Activated CD4-positive, CD25-positive, alpha-beta regulatory T cell treated with anti-CD3 and anti-CD28 coated beads, Interleukin-2, amount 50 U/mL, for 72 hours (primary cell): ENCODE measurements at places on chromosomes 1 and 21.

DNA sequence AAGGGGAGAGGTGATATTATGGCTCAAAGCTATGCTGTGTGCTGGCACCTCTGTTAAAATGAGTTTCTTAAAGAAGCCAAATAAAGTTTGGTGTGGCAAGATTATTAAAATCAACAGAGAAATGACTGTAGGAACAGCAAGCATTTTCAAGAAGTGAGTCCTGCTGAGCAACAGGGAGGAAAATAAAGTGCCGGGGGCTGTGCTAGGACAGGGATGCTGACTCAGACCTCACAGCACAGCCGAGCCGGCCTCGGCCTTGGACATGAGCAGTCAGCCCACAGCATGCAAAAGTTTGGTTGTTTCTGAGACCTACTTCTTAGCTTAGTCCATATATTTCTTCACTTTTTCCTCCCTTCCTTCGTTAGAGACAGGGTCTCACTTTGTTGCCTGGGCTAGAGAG, 19.2 kb downstream of the CNIH3 start:
- DNase-seq, result no peak

- no peak for DNase-seq
These were observed 75.4 kb downstream of the CACHD1 start for GRCh38 chr1:64545118-64545843.

- no peak for DNase-seq
These were observed 561.0 kb downstream of the LTN1 start for GRCh38 chr21:28431527-28432200.

GRCh38 chr21:35953597-35953996, 106.7 kb downstream of the SETD4 start:
- no peak for DNase-seq

- DNase-seq, result no peak
These were observed 37.6 kb upstream of the CLIC4 start for GRCh38 chr1:24707687-24708086.

GRCh38 chr21:35017256-35017655, 31.8 kb downstream of the RUNX1 start:
- no peak for DNase-seq

GRCh38 chr1:221458447-221459156, 283.3 kb downstream of the DUSP10 start:
- no peak for DNase-seq

- no peak for DNase-seq
These were observed 60.1 kb upstream of the PTGS2 start for GRCh38 chr1:186740324-186740723.

GRCh38 chr21:39153373-39153772, 29.9 kb downstream of the PSMG1 start:
- DNase-seq, result no peak

GRCh38 chr1:27872802-27873551, 633 bp downstream of the THEMIS2 start:
- DNase-seq, result peak; percentile 55

- DNase-seq, result no peak
These were observed 177.5 kb downstream of the SETD4 start for GRCh38 chr21:35882791-35883240.

DNA sequence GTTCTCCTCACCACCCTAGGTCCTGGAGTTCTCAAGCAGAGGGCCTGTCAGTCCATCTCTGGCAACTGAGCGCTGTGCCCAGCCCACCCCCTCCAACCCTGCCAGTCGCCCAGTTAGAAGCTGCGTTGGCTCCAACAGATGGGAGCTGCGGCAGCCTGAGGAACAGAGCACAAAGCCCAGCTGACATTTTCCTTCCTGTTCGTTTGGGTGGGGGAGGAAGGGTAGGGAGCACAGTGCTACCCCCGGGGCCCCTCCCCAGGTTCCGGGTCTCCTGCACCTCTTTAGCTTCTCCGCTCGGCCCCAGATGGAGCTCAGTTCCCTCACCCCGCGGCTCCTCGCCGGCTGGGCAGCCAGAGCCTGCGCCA, 1.4 kb downstream of the LRRN2 start:
- DNase-seq, result no peak

GRCh38 chr1:223752721-223753515, 40.6 kb downstream of the CAPN2 start:
- DNase-seq, result no peak

DNA sequence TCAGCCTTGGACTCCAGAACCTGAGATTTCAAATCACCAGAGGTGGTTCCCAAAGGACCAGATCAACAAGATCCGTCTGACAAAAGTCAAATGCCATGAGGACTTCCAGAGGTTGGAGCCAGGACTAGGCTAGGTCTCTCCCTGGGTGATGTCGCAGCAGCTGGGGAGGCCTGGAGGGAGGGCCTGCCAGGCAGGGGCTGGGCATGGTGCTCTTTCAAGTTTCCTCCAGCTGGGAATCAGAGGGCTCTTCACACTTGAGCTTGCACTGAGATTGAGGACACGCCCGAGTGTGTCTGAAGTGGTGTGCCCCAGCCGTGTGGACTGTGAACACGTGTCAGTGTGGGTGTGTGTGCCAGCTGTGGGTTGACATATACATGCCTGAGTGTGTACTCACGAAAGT, 21.3 kb upstream of the RSPO1 start:
- no peak for DNase-seq

GRCh38 chr1:182662121-182662890, 22.1 kb downstream of the RGS8 start:
- no peak for DNase-seq

DNA sequence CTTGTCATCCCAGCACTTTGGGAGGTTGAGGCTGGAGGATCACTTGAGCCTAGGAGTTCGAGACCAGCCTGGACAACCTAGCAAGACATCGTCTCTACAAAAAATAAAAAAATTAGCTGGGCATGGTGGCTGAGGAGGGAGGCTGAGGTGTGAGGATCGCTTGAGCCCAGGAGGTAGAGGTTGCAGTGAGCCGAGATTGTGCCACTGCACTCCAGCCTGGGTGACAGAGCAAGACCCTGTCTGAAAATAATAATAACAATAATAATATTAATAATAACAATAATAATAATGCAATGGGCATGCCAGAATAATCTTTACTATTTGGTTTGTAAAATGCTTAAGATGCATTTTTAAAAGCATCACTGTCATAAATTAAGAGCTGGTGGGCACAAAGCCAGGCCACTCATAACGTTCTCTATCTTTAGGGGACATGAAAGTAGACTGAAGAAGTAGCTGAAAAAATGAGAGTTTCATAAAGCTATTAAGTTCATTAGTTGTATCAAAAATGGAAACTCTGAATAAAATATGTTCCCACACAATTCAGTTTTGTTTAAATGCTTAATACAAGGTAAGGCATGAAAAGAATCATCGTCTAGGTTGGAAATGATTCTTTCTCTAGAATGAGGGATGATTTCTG, 51.6 kb upstream of the ITPKB start:
- DNase-seq, result no peak

DNA sequence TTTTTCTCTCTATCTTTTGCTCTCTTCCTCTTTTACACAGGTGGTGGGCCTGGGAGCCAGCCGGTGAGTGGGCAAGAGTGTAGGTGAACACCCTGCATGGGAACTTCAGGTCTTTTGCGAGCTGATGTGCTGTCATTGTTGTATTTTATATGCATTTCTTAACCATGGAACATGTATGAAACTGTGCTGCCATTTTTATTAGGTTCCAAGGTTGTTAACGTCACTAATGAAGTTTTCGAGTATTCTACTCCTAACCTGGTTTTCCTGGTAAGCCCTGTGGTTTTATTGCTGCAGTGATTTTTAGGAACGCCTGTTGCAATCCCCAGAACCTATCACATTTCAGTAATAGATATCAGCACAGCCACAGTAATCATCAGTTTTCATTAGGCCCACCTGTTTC, 14.8 kb upstream of the NID1 start:
- no peak for DNase-seq

- no peak for DNase-seq
These were observed 75.6 kb upstream of the SLC2A1 start for GRCh38 chr1:43034195-43034658.

GRCh38 chr1:114154146-114154962, 685 bp upstream of the SYT6 start:
- no peak for DNase-seq

DNA sequence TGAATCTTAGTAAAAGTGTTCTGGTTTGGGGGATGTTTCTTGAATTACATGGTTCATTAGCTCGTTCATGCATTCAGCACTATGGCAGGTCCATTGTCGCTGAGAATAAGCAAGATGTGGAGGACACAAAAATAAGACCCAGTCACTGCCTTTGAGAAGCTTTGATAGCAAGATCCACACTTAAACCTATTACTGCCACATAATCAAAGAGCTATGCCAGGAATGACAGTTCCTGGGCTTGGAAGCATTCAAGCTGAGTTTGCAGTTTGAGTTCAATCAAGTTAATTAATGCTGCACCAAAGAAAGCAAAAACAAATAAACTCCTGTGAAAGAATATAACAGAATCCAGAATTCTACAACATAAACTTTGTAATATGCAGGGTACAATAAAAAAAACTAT, 131.8 kb downstream of the MIS18A start:
- no peak for DNase-seq

- DNase-seq, result no peak
These were observed 126.5 kb upstream of the TNFSF4 start for GRCh38 chr1:173333581-173333980.

DNA sequence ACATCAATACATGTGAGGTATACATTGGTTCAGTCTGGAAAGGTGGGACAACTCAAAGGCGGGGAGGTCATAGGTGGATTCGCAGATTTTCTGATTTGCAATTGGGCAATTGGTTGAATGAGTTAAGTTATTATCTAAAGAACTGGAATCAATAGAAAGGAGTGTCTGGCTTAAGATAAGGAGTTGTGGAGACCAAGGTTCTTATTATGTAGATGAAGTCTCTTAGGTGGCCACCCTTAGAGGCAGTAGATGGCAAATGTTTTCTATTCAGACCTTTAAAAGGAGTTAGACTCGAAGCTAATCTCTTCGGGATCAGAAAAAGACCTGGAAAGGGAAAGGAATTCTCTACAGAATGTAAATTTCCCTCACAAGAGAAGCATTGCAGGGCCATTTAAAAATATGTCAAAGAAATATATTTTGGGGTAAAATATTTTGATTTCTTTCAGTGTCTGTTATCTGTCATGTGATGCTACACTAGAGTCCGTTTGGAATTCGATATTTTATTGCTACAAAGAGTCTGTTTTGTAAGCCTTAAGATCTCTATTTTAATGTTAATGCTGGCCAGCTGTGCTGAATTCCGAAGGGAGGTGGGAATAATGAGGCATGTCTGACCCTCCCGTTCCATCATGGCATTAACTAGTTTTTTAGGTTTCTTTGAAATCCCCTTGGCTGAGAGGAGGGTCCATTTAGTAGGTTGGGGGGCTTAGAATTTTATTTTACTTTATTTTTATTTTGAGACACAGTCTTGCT, 265.1 kb downstream of the PTPRU start:
- no peak for DNase-seq

- DNase-seq, result no peak
These were observed 372.5 kb upstream of the ST6GALNAC5 start for GRCh38 chr1:76494807-76495206.

- peak; percentile 33 for DNase-seq
These were observed 12.8 kb downstream of the DYNLT5 start for GRCh38 chr1:66764994-66765578.

DNA sequence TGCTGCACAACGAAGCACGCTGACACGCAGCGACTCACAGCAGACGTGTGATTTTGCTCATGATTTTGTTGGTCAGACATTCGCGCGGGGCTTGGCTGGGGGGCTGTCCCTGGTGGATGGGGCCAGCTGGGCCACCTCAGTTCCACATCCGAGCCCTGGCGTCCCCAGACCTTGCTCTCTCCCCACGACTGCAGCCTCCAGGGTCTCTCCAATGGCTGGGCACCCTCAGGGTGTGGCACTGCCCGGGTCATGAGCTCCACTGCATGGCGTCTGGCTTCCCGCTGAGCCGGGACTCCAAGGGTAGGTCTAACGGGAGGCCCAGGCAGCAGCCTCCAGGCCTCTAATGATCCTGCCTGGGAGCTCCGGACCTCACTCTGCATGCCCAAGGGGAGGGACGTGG, 173.0 kb upstream of the AJAP1 start:
- no peak for DNase-seq

GRCh38 chr21:45326891-45327440, 39.3 kb upstream of the POFUT2 start:
- DNase-seq, result no peak

- no peak for DNase-seq
These were observed 19.0 kb upstream of the PRELP start for GRCh38 chr1:203456577-203456976.

DNA sequence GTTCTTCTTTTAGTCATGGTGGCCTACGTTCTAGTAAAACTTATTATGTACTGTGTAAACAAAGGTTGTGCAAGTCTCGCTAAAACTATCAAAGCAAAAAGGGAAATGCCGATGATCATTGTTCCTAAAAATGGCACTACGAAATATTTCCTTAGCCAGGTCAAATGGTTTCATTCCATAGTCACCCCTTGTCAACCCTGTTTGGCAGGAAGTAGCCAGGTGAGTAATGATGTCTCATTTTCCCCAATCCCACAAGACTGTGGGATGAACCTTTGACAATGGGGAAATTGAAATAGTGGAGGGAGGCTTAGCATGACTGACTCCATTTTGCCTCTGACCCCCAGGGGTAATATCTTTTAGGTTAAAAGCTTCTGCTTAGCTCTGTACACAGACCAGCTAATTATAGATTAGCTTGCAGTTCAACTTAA, 5.6 kb upstream of the REN start:
- DNase-seq, result no peak

- peak; percentile 64 for DNase-seq
These were observed 23.1 kb upstream of the PTAFR start for GRCh38 chr1:28199328-28200233.

- no peak for DNase-seq
These were observed 9.1 kb downstream of the MRAP start for GRCh38 chr21:32307706-32308105.

- no peak for DNase-seq
These were observed 27.7 kb downstream of the RRAGC start for GRCh38 chr1:38831731-38832369.

DNA sequence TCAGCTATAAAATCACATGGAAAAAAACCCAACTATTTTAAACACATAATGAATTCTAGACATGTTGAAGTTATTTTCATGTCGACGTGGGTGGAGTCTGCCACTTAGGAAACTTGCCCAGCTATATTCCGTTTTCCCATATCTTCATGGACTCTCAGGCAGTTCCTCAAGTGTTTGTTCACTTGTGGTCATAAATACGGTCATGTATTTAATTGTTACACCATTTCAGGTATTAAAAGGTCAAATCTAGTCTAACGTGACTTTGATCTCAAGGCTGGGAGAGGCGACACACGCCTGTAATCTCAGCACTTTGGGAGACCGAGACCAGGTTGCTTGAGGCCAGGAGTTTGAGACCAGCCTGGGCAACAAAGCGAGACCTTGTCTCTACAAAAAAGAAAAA, 346.9 kb downstream of the PBX1 start:
- no peak for DNase-seq

GRCh38 chr21:44421901-44422840, 33.1 kb upstream of the LRRC3 start:
- peak; percentile 23 for DNase-seq

DNA sequence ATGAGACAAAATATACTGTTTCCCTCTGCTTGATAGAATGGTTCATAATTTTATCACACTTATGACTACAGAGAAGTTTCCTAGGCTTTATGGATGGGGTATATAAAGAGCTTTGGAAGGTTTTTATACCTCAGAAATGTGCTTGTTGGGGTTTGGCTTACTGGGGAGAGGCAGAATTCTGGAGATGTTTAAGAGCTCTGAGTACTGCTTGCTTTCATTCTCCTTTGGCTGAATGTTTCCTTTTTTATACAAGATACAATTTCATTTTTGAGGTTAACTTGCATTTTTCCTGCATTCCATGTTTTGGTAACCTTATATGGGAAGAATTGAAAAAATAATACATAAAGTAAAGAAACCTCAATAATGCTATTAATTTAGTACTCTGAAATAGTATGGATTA, 157.7 kb upstream of the COL11A1 start:
- DNase-seq, result no peak
